ENCODE measurements at places on chromosomes 13 and 19. TPM values are rescaled to one million over a fixed set of nuclear protein-coding genes. Genes with fewer than 3 reads are reported as not detected.

- no peak for DNase-seq
Observed at GRCh38 chr13:39310961-39311360, 272.7 kb downstream of the NHLRC3 start.

DNA sequence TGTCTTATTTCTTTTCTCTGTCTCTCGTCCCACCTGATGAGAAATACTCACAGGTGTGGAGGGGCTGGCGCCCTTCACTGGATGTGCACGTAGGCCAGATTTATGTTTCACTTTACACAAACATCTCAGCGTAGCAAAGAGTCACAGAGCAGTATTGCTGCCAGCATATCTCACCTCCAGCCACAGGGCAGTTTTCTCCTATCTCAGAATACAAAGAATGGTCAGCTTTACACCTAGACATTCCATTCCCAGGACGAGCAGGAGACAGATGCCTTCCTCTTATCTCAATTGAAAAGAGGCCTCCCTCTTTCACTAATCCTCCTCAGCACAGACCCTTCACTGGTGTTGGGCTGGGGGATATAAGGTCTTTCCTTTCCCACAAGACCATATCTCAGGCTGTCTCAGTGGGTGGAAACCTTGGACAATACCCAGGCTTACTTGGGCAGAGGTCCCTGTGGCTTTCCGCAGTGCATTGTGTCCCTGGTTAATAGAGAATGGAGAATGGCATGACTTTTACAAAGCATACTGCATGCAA, 7.2 kb upstream of the ZNF611 start:
- DNase-seq, result no peak

GRCh38 chr19:34687348-34687747, 9.9 kb downstream of the ZNF302 start:
- DNase-seq, result no peak

SLC15A1 gene
- total RNA-seq, result not detected

GRCh38 chr13:76968041-76968440, 19.7 kb downstream of the ACOD1 start:
- no peak for DNase-seq

DNA sequence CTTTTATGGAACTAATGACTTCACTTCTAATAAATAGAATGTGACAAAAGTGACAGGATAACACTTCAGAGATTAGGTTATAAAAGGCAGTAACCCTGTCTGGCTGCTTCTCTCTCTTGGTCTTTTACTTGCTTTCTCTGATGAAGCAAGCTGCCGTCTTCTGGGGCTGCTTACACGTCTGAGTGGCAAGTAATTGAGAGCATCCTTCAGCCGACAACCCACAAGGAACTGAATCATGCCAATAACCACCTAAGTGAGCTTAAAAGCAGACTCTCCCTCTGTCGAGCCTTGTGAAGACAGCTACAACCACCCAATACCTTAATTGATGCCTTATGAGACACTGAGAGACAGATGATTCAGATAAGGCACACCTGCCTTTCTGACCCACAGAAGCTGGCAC, 1091.2 kb downstream of the SLITRK1 start:
- DNase-seq, result no peak

GRCh38 chr13:96460609-96461008, 370.7 kb downstream of the HS6ST3 start:
- DNase-seq, result no peak

DNA sequence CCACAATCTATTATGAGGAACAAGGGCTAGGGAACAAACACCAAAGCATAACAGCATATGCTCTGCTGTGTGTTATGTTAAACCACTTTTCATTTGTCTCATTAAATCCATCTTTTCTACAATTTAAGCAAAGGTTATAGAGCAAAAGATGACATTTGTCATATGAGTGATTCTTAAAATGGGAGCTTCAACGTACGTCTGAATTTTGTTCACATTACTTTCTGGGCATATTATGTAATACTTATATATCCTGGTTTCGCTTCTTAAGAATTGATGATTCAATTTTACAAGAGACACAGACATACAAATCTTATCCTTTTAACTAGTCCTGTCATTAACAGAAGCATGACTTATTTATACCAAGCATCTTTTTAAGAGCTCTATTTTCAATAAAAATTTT, 3.3 kb upstream of the TPP2 start:
- DNase-seq, result no peak

DNA sequence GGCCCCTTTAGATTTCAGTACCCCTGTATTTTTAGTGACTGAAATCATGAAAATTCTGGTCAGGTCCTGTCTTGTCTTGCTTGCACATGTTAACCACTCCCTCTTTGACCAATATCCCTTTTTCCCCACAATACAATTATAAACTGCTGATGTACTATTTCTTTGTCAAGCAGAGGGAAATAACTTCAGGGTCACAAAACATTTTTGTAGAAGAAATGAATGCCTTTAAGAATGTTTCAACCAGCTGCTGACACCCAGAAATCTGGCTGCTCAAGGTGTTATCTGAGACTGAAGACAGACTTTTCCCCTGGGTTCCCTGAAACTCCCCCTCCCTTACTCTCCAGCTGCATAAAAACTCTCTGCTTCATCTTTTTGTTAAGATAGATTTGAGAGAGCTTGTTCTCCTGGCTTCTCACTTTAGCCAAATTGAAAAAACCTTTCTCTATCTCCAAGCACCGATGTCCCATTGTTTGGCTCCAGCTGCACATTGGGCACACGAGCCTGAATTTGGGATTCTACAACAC, 18.4 kb upstream of the ACOD1 start:
- DNase-seq, result no peak

DNA sequence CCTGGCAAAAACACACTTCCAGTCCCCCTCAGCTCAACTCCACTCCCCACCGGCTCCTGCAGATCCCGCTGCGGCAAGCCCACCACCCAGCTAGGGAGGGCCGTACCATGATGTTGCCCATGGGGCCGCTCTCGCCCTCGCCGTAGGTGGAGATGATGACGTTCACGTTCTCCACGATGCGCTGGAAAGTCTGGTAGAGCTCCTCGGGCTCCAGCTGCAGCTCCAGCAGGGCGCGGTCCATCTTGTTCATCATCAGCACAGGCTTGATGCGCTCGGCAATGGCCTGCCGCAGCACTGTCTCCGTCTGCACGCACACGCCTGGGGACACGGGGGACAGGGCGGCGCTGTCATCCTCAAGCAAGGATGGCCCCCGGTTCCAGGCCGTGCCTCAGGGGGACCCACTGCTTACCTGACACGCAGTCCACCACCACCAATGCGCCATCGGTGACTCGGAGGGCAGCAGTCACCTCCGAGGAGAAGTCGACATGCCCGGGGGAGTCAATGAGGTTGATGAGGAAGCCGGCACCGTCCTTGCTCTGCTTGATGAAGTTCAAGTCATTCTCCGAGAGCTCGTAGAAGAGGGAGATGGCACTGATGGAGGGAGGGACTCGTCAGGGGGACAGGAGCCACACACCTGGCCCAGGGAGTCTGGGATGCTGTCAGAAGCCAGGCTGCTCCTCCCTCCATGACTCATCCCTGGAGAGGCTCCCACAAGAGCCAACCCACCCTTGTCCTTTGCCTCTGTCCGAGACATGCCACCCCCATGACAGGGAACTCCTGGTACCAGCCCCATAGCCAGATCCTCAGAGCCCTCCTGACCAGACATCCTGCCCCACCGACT, 2.3 kb downstream of the EEF2 start:
- peak; percentile 57 for DNase-seq

FCGBP gene
- total RNA-seq, result 0.54 TPM

- DNase-seq, result no peak
Observed at GRCh38 chr19:456547-457110, 4.2 kb downstream of the SHC2 start.

DNA sequence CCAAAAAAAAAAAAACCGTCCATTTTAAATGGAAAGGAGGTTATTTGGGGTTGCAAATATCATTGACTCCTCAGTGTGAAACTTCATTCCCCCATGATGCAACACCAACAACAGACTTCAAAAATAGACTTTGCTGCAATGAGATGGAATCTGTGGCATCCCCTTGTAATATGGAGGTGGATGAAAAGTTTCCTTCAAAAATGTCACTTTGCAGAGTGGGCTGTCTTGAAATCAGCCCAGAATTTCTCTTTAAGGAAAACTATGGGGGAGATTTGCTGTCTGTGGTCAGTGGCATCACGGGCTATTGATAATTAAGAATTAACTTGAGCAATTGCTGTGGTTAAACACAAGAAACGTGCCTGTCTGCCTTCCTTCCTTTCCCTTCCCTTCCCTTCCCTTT, 1.5 kb downstream of the GPR18 start:
- DNase-seq, result peak; percentile 79

DNA sequence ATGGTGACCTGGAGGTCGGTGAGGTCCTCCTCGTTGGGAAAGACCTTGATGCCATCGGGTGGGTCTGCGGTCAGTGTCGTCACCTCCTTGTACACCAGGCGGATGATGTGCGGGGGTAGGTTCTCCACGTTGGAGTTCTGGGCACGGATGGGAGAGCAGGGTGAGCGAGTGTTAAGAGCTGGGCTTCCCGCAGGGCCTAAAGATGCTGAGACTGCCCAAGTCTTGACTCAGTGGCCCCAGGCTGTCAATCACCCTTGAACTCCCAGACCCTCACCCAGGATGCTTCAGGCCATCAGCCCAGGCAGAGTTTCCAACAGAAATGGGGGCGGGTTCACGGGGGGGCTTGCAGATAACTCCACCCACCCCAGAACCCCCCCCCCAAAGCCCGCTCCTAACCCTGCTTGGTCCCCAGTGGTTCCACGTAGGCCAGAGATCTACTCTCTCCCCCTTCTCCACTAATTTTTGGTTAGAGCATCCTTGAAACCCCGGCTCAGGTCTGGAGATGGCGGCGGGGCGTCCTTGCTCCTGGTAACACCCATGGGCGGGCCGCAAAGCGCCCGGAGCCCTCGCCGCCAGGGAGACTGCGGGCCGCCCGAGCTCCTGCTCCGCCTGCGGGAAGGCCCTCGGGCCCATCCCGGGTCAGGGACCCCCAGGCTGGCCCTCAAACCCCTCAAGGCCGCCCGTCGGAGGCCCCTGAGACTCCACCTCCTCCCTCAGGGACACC, 600 bp downstream of the UBE2S start:
- no peak for DNase-seq

SYNGR4 gene
- total RNA-seq, result not detected

DNA sequence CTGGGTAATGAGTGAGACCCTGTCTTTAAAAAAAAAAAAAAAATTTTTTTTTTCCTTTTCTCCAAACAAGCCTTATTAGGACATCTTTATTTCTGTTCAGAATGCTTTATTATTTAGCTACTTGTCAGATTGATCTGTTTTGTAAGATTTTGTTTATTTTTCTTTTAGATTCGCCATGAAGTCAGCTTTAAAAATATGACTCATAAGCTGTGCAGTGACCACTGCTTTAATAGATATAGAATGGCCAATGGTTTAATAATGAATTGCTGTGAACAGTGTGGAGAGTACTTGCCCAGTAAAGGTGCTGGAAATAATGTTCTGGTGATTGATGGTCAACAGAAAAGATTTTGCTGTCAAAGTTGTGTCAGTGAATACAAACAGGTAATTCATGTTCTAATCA, 47.7 kb downstream of the ZMYM2 start:
- DNase-seq, result peak; percentile 50

- DNase-seq, result no peak
Observed at GRCh38 chr13:112924365-112924764, 44.6 kb upstream of the MCF2L start.

NANOS3 gene
- total RNA-seq, result 1.1 TPM

GRCh38 chr19:6271721-6272410, 7.9 kb downstream of the MLLT1 start:
- peak; percentile 80 for DNase-seq

IGFL2 gene
- total RNA-seq, result 9.8 TPM

DNA sequence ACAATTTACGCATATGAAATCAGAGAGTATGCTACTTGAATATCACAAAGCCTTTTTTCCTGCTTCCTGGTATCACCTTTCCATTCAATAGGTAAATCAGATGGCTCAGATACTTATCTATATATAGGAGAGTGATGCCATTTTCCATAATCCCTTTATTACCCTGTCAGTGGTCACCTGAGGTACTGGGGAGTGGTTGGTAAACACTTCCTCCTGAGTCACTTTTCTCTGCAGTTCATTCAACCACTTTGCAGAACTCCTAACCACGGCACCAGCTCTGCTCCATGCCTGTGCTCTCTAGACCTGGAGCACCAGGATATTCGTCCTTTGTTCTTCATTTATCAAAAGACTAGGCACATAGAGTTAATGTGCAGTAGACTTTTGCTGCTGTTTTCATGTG, 748.5 kb upstream of the KLHL1 start:
- no peak for DNase-seq

SLC8A2 gene
- 3.3 TPM for total RNA-seq

RDH8 gene
- total RNA-seq, result not detected

UGGT2 gene
- 36.2 TPM for total RNA-seq

NOSIP gene
- 74.6 TPM for total RNA-seq

GRCh38 chr19:34332027-34332760, 32.8 kb upstream of the GPI start:
- DNase-seq, result no peak

LILRB1 gene
- total RNA-seq, result not detected

GRCh38 chr13:29993716-29994488, 143.5 kb upstream of the UBL3 start:
- DNase-seq, result peak; percentile 69

GRCh38 chr13:82900453-82900852, 981.8 kb downstream of the SLITRK1 start:
- no peak for DNase-seq

DNA sequence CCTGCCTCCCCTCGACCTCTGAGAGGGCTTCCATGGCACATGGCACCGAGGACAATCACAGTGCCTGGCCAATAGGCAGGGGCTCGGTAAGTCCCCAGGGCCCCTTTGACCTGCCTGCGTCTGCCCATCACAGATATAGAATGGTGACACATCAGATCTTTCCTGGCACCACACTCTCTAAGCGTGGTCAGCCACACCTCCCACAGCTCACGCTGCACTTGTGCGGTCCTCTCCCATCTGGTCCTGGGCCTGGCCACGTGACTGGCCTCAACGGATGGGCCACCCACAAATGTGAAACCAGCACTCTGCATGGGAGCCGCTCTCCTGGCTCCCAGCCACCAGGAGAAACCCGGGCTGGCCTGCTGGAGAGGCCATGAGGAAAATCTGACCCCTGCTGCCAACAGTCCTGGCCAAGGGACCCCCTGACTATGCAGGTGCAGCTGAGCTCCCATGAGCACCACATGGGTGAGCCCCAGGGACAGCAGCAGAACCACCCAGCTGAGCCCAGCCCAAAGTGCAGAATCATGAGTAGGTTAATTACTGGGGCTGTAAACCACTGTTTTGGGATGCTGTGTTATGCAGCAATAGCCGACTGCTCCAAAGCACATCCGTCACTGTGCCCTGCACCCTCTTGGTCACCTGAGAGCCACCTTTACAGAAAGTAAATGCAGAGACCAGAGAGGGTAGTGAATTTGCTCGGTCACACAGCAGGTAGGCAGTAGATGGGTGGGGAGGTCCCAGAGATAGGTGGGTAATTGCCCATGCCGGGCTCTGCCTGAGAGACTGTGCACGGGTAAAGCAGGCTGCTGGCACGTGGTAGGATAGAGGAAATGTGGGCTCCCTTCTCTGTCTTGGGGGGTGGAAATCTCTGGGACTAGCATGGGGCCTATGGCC, 9.7 kb upstream of the MEF2B start:
- DNase-seq, result peak; percentile 8

All from astrocyte (in vitro differentiated cells and primary cell).